Dermis blood vessel endothelial cell (primary cell): ENCODE measurements at places on chromosomes 7 and 10. TPM values are rescaled to one million over a fixed set of nuclear protein-coding genes. Genes with fewer than 3 reads are reported as not detected.

DNA sequence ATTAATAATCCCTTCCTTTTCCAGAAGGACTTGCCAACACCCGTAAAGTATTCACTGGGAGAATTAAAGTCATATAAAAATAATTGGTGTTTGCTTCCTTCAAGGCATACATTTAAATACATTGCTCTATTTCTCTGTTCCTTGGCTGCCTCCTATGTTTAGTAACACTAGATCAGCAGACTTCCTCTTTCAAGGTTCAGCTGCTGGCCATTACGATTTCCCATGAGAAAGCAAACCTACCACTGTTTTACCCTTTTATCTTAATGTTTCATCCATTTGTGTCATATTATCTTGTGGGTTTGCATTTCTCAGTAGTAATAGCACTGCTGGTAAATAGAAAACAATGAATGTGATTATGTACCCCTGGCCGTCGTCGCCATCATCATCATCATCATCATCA is 313.8 kb upstream of the BMPER start:
- peak; percentile 59 for DNase-seq

- no peak for DNase-seq
Observed at GRCh38 chr7:84985073-84985784, 201.6 kb downstream of the SEMA3D start.

DNA sequence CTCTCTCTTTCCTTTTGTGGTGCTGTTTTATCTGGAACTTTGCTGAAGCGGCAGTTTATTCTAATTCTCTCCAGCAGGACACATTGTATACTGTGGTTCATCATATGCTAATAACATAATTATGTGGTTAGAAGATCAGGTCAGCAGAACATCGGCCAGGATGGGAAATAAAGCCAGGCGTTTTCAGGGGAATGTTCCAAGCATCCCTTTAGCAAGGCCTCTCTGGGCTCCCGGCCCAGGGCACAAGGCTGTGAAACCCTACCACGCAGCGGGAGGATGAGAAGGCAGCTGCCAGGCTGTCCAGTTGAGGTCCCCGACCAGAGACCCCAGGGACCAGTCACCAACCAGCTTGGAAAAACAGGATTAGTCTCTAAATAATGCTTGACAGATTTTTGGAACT is 112.2 kb upstream of the GALNT17 start:
- no peak for DNase-seq

DNA sequence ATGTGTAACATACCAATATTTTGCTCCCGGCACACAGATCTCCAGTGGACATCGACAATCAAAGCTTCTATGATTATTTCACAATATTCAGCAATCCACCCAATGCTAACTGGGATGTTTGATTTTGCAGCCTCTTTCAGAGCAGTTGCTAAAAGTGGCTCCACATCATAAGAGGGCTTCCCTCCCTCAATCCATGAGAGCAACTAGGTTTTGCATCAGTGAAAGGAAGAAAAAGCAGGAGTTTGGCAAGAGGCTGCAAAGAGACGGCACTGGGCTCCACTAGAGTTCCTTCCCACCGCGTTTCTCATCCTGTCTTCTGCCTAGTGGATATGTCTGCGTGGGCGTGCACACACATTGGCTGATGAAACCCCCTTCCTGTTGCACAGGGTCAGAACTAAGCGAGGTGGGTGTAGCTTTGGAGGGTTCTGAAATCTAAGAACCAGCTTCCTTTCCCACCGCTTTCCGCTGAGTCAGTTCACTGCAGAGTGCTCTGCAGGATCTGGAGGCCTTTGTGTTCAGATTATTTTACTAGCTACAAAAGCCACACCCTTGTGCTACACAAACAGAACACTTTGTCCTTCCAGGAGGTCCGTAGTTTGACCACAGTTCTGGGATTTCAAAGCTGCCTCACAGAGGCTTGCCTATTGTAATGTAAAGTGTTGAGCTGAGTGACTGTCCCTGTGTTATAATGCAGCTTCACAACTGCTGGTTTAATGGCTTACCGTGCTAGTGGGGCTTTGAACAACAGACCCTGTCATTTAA is 28.1 kb downstream of the ARL4A start:
- peak; percentile 96 for DNase-seq

GRCh38 chr7:90877201-90877600 is 281.1 kb downstream of the CDK14 start:
- no peak for DNase-seq

DNA sequence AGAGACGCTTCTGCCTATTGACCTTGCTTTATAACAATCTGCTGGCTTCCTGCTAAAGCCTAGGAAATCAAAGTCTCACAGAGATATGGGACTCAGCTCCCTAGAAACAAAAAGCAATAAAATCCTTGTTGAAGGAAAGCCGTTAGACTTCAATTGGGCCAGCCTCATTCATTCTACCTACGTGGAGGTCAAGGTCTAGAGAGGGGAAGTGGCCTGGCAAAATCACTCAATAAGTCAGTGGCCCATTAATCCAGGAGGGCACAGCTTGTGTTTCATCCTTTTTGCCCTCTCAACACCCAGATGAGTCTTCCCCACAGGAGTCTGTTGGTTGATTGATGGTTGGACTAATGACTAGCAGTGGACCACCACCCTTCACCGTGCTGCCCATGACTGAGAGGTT is 40.5 kb upstream of the ACSL5 start:
- no peak for DNase-seq

- no peak for DNase-seq
Observed at GRCh38 chr10:25818751-25819150, 115.3 kb upstream of the MYO3A start.

DNA sequence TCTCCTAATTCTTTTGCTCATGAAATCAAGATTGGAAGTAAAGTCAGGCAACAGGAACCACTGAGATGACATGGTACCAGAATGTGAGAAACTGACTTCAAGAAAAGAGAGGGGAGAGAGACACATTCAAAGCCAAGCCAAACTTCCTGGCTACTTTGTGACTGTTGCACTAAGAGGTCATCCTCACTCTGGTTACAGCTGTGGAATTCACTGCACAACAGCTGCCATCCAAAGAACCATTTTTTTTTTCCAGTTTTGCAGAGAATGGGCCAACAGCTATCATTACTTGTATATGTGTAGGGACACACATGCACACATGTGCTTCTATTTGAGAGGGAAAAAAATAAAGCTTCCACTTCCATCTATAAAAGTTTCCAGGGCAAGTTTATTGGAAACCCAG is 203.5 kb downstream of the GLI3 start:
- no peak for DNase-seq

GRCh38 chr7:34751725-34752643 is 94.0 kb downstream of the NPSR1 start:
- no peak for DNase-seq

- DNase-seq, result no peak
Observed at GRCh38 chr10:22437620-22438588, 92.6 kb downstream of the SPAG6 start.

- DNase-seq, result no peak
Observed at GRCh38 chr10:30758338-30758737, 128.8 kb upstream of the LYZL2 start.

DNA sequence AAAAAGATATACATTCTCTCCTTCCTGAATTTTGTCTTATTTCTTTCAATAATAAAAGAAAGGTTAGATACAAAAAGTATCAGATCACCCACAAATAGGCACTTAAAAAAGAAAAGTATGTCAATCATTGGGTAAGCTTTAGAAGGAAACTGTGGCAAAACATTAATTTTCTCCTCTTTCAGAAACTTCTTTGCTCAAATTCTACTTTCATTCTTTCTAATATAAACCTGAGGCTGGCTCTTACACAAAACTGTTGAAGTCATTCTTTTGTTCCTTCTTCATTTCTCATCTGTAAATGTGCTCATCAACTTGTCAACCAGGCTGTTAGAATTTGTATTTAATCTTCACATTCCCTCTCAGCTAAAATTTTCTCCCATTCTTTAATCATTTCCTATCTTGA is 124.6 kb downstream of the LRRN3 start:
- DNase-seq, result no peak

DNA sequence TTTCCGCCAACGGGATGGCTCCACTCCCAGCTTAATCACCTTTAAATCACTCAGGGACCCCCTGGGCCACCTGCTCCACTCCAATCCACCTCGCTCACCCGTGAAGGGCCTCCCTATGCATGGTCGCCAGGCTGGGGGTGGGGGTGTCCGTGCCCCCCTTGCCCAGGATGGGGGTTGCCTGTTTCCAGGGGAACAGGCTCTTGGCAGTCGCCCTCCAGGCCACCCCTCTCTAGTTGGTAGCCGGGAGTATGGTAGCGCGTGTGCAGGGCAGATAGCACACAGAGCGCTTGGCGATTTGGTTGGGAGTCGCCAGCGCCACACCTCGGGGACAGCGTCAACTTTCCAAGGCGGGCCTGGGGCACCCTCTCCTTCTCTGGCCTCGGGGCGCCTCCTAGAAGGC is 134.9 kb upstream of the ZNF92 start:
- no peak for DNase-seq

GRCh38 chr7:75905785-75906604 is 9.0 kb upstream of the POR start:
- DNase-seq, result no peak

- DNase-seq, result peak; percentile 85
Observed at GRCh38 chr7:158782761-158783401, 46.4 kb downstream of the ESYT2 start.

GRCh38 chr7:11648101-11648500 is 183.9 kb downstream of the THSD7A start:
- DNase-seq, result no peak

DNA sequence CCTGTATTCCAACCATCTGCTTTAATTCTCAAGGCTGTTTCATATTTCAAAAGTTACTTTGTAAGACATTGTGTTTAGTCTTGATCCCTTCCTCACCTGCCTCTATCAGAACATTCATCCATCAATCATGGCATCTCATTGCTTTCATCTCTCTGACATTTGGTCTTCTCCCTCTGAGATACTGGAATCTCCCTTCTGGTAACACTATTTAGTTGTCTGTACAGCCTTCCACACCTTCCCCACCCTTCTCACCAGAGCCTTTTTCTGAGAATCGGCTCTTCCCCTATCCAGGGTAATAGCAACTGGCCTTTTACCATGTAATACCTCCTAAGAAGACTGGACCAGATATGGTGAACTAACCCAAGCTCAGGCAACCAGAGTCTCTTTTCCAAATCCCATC is 10.1 kb downstream of the CACNA2D1 start:
- no peak for DNase-seq

- DNase-seq, result no peak
Observed at GRCh38 chr7:47932466-47933037, 15.7 kb downstream of the PKD1L1 start.

- no peak for DNase-seq
Observed at GRCh38 chr10:112279433-112279832, 3.8 kb upstream of the TECTB start.

DNA sequence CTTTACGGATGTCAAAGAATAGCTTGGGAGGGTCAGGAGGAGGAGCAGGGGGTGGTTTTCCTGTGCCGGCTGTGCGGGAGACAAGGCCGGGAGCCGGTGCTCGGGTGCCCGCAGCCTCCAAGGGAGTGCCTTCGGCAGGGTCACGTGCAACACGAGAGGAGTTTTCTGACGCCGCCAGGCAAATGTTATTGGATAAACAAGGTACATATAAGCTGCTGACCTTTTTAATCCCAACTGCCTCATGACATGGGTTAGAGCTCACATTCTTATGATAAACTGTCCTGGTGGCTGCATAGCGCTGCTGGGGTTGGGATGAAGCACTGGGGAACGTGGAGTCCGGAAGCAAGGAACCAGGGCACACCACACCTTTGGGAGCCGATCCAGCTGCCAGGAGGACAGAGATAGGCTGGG is 124.8 kb upstream of the PDLIM1 start:
- no peak for DNase-seq

DNA sequence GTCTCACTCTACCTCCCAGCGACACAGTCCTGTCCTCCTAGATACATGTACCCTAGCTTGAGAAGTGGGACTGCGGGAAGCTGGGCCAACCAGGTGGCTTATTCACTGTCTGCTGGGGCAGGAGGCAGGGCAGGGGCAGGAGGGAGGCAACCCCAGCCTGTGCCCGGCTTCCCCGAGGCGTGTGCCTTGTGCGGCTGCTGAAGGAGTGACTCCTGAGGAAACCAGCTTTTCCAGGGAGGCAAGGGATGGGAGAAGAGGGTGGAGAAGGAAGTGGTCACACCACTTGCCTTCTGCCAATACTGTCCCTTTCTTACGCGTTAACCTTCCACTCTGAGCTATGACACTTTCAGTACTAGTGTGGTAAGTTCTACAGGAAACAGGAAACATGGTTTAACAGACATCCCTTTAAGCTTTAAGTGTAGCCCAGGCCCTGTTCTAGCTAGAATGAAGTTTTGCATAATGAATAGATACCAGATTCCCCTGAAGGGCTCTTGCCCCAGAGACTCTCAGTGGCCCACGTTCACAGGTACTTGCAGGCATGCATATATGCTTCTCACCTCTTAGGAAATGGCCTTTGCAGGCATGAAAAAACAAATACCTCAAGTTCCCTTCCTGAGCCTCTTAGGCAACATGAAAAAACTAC is 40.6 kb downstream of the SYPL1 start:
- peak; percentile 74 for DNase-seq

- peak; percentile 2 for DNase-seq
Observed at GRCh38 chr10:11404901-11405300, 206.5 kb downstream of the USP6NL start.

DNA sequence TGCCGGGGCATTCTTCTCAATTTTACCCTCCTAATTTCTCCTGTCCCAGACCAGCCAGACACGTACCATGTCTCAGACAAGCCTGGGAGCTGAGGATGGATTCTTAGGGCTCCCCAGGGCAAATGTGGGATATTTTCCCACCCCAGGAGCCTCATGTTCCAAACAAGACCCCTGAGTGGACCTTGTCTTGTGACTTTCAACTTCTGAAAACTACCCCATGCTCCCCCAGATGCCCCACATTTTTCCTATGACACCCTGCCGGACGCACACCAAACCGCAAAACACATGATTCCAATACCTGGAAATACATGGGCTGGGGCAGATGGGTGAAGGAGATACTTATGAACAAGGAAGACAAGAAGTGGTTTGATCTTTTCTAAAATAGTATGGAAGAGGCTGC is 874 bp downstream of the GIMAP5 start:
- peak; percentile 37 for DNase-seq

- no peak for DNase-seq
Observed at GRCh38 chr10:110273474-110273873, 31.2 kb downstream of the SMNDC1 start.

Gene MCU
- total RNA-seq, result 44.0 and 49.7 TPM in 2 replicates

Gene MYOZ1
- not detected in 2 replicates for total RNA-seq

Gene NKX2-3
- total RNA-seq, result not detected in 2 replicates

Gene KNDC1
- 0.28 TPM in 1 of 2 replicates, not detected in the other for total RNA-seq

Gene TMEM270
- not detected in 2 replicates for total RNA-seq

Gene CALCR
- total RNA-seq, result not detected in 2 replicates

Gene ZNF22
- 53.6 and 54.4 TPM in 2 replicates for total RNA-seq

Gene MMRN2
- total RNA-seq, result 465 and 483 TPM in 2 replicates

Gene HOXA4
- total RNA-seq, result 0.34 and 0.65 TPM in 2 replicates

Gene RGS10
- total RNA-seq, result 10.5 and 12.6 TPM in 2 replicates

Gene ASAH2
- total RNA-seq, result under 0.01 and 0.14 TPM in 2 replicates

Gene SORCS1
- total RNA-seq, result not detected in 2 replicates

Gene CRYGN
- not detected in 2 replicates for total RNA-seq

Gene INTS1
- total RNA-seq, result 44.6 and 80.1 TPM in 2 replicates

Gene GRM3
- total RNA-seq, result not detected in 2 replicates

Gene UBTD1
- 63.4 and 78.1 TPM in 2 replicates for total RNA-seq

Gene CLCN1
- total RNA-seq, result not detected in 2 replicates

Gene GOLGA7B
- total RNA-seq, result under 0.01 and 0.05 TPM in 2 replicates

Gene GNB2
- 85.4 and 154 TPM in 2 replicates for total RNA-seq

Gene MUC3A
- 0.19 TPM in 1 of 2 replicates, not detected in the other for total RNA-seq

Gene KLF6
- total RNA-seq, result 101 and 205 TPM in 2 replicates

Gene STK31
- 0.17 and 0.19 TPM in 2 replicates for total RNA-seq

Gene TMEM26
- total RNA-seq, result not detected in 2 replicates
